ENCODE measurements at places on chromosomes 6 and 20.

- DNase-seq = no peak
Measured at GRCh38 chr6:157305670-157306653, 17.4 kb downstream of the TMEM242 start.

GRCh38 chr6:138105880-138106664 lies 1.1 kb downstream of the PERP start:
- no peak for DNase-seq

DNA sequence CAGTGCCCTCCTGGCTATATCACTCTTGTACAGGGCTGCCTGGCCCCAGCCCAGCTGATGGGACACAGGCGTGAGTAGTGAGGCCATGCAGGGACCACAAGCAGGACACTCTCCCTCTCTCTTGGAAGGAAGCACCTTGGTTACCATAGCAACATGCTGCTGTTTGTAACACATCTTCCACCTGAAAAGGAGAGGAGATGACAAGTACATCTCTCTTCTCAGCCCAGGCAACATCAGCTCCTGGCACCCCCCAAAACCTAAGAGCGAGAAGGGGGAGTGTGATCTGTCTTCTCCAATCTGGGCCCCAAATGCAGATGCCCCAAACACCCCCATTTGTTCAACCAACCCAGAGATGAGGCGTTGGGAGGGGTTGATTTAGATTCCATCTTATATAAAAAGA lies 49.9 kb downstream of the KCNB1 start:
- no peak for DNase-seq

GRCh38 chr20:4883051-4883450 lies 118.3 kb downstream of the SLC23A2 start:
- DNase-seq = no peak

DNA sequence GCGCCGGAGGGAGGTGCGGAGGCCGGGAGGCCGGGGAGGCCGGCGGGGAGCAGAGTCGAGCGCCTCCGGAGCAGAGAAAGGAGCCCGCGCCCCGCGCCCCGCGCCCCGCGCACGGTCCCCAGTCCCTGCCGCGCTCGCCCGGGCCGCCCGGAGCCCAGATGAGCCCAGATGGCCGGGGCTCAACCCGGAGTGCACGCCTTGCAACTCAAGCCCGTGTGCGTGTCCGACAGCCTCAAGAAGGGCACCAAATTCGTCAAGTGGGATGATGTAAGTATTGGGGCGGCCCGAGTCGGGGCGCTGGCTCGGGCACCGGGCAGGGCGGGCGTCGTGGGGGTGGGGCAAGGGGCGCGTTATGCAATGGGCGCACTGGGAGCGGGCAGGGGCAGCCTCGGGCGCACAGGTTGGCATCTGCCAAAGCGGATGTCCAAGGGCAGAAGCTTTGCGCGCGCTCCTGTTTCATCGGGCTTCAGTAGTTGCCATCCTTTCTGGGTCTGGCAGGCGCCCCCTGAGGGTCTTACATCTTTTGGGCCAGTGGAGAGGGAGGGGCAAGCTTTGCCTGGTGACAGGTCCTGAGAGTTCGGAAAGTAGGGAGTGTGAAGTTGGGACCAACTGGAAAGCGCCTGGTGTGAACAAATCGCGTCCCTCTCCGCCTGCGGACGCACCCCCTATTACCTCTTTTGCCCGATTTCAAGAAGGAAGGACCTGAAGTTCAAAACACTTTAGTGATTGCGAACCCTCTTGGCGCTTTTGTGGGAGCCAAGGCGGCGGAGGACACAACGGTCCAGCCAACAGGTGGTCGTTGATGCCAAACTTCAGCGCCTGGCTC lies 631 bp downstream of the PLCB1 start:
- DNase-seq = no peak

DNA sequence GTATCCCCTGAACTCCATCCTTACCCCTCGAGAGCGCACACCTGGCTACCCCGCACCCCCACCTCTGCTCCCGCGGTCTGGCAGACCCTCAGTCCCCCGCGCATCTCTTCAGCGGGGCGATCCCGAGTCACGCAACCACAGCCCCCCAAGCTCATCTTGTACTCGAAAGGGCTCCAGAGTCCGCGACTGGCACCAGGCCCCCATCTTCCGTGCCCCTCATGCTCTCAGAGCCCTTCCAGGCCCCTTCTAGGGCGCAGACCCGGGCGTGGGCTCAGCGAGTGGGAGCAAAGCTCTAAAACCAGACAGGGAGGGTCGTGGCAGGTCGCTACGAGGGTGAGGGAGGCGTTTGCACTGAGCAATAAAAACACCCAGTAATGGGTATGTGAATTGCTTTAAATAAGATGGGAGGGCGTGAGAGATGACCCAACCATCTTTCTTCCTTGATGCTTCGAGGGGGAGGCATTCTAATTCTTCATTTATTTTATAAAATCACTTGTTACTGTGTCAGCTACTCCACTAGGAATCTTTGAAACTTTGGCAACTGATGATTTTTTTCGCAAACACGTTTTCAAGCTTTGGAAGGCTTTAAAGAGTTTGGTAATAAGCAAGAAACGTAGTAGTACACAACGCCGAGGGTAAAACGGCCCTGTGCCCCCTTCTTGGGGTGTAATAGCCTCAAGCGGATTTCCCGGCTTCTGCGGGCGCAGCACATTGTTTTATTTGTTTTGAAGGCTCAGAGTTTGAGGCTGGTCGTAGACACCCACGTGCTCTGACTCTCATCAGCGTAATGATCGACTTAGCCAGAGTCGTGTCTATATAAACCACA lies 42.6 kb upstream of the SUPT3H start:
- DNase-seq = peak; percentile 49

GRCh38 chr20:33568868-33569801 lies 79.2 kb downstream of the CBFA2T2 start:
- DNase-seq = no peak

GRCh38 chr6:148351309-148351708 lies 8.7 kb downstream of the SASH1 start:
- no peak for DNase-seq

GRCh38 chr20:1944345-1945091 lies 49.3 kb downstream of the SIRPA start:
- DNase-seq = no peak

DNA sequence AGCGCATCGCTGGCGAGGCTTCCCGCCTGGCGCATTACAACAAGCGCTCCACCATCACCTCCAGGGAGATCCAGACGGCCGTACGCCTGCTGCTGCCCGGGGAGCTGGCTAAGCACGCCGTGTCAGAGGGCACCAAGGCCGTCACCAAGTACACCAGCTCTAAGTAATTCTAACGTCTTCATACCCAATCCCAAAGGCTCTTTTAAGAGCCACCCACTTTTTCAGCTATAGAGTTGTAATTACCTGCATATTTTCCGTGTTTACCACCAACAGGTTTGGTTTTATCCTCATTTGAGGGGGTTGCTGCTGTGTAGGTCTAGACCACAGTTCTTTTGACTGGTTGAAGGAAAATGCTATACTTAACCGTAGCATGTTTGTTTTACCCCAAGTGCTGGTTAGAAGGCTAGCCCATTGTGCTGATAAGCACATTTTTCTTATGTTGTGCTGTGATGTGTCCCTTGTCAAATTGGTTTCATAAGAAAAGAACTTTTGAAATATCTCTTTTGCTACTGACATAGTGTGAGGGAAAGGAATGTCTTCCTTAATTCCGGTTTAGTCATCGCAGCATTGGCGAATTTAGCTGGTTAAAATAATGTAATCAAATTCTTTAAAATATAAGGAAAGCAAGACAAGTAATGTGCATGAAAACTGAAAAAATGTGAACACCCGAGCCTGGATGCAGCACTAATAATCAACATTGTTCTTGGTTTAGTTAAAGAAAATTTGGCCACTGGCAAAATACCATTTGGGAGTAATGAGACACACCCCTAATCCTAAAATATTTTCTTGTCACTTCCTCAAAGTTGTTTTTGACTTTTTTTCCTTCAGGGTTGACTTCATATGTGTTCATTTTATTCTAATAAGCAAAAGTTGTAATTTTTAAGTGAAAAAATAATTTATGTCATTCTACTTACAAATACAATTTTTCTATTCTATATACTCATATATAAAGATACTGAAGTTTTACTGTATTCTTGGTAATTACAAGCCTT lies 112.8 kb downstream of the HFE start:
- no peak for DNase-seq

DNA sequence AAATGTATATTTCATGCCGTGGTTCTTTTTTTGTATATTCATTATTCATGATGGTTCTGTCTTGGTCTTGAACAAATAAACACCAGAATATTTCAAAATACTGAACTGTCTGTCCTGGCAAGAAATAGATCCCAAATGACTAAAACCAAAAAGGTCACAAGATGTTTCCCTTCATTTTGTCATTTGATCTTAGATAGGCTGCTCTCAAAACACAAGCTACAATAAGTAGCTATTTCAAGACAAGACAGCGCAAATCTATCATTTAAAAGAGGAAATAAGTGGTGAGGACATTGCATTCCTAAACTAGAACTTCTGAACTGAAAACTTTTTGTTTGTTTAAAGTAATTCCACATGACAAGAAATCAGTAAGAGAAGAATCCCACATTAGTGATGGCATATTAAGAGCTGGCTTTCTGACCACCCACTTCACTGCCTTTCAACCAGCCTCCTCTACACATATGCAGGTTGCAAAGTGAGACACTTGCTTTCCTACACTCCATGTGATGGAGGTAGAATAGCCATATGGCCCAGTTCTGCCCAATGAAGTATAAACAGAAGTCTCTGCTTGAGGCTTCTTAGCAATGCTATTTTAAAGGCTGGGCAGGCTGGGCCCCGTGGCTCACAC lies 54.4 kb upstream of the CCDC28A start:
- DNase-seq = no peak

DNA sequence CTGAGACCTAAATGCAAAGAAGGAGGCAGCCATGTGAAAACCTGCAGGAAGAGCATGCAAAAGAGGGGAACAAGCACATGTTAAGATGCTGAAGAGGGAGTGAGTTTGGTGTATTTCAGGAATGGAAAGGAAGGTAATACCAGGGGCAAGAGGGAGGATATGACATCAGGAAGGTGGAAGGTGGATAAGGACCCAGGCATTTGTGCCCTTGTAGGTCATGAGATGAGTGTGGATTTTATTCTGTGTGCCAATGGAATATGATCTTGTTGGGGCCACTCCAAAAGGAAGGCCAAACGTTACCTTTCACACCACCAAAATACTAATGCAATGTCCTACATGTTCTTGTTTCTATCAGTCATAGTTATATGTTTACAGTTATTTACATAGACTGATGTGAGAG lies 17.2 kb upstream of the DOK5 start:
- DNase-seq = no peak

DNA sequence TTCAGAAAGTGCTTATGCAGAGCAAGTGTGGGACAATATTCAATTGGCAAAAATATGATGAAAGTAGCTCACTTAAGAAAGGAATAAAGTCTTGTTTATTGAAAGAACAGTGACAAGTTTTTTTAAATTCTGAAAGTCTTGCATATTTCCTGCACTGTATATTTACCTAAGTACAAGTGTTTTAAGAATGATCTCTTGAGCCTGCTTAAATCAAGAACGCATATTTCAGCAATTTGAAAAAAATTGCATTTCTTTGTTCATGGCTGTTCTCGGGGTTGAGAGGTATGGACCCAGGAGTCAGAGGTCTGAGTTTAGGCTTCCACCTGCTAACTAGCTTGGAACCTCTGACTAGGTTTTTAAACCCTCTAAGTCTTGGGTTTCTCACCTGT lies 27.4 kb downstream of the SLC22A3 start:
- no peak for DNase-seq

DNA sequence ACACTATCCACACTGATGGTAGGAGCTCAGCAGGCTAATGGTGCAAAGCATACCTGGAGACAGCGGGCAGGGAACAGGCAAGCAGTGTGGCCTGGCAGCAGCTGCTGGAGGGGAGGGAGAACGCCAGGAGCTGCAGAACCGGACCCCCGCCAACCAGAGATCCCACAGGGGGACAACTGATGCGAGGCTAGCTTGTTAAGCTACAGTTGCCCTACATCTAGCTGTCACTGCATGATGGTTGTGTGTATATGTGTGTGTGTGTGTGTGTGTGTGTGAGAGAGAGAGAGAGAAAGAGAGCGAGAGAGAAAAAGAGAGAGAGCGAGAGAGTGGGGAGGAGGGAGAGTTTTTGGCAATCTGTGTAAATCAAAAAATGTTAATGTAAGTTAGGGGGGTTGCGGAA lies 69.7 kb upstream of the NHSL1 start:
- DNase-seq = no peak
